ENCODE measurements at places on chromosomes 4 and X.
A peak's percentile ranks its signal among the peaks of the same experiment; 100 is the strongest.

- DNase-seq: no peak
Measured at GRCh38 chrX:140697618-140698017, 11.9 kb upstream of the LINC00632 start.

DNA sequence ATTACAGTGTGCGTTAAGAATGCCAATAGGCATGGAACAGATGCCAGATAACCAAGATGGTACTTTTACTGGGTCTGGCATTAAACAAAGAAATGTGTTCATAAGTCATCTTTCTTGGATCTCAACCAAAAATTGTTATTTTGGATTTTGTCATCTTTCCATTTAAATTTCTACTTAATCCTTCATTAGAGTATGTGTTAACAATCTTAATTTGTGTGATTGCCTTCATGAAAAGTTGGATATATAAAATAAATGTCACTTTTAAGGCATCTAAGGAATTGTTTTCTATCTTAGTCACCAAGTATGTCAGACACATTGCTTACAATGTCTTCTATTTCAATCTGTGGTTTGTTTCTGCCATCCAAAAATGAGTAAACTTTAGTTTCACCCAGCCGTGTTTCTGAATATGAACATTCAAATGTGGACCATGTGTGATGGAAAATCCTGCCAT, 87.5 kb downstream of the PALLD start:
- no peak for DNase-seq

DNA sequence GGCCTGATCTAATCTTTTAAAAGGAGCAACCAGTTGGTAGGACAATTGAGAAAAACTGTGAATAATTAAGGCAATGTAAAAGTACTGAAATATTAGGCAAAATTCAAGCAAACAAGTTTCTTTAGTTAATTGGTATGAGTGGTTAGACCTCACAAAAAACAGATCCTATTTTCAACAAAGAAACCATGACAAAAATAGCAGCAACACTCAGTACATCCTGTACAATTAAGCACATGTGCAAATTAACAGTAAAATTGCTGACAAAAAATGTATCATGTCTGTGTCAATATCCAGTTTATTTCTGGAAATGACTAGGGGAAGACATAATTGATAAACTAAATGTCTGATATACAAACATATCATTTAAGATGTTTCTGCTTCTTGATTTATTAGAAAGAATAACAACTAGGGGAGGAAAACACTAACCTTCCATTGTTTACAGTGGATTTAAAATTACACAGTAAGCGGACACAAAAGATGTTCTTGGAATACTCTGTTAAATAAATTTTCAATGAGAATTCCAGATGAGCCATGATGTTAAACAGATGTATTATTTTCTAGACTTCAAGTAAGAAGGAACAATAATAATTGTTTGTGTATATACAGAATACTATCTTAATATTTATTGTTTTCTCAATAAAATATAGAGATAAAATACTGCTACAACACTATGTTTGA, 638.9 kb downstream of the SPRY1 start:
- DNase-seq: no peak

DNA sequence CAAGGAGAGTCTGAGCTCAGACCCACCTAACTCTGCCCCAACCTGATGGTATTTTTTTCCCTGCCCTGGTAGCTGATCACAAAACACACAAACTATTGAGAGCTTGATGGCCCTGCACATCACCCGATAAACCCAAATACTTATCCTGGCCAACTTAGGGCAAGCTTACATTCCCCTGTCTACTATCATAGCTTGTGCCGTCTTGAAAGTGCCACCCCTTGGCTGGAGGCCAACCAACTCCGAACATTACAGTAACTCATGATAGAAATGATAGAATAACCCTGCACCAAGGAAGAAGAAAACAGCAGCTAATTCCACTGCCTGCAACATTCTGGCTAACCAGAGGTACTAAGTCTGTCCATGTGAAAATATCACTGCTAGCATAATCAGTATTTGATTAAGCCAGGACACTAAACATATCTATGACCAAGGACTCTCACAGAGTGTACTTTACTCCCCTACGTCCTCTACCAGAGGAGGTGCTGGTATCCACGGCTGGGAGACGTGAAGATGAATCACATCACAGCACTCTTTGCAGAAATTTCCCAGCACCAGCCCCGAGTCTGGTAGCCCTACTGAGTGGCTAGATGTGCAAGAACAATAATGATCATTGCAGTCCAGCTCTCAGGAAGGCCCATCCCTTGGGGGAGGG, 8.9 kb downstream of the STBD1 start:
- DNase-seq: no peak

GRCh38 chrX:133468051-133468450, 52.8 kb upstream of the GPC4 start:
- no peak for DNase-seq

GRCh38 chrX:39431893-39432292, 630.6 kb downstream of the MID1IP1 start:
- peak; percentile 6 for DNase-seq

GRCh38 chr4:54218736-54219135, 10.4 kb upstream of the PDGFRA start:
- DNase-seq: peak; percentile 0

DNA sequence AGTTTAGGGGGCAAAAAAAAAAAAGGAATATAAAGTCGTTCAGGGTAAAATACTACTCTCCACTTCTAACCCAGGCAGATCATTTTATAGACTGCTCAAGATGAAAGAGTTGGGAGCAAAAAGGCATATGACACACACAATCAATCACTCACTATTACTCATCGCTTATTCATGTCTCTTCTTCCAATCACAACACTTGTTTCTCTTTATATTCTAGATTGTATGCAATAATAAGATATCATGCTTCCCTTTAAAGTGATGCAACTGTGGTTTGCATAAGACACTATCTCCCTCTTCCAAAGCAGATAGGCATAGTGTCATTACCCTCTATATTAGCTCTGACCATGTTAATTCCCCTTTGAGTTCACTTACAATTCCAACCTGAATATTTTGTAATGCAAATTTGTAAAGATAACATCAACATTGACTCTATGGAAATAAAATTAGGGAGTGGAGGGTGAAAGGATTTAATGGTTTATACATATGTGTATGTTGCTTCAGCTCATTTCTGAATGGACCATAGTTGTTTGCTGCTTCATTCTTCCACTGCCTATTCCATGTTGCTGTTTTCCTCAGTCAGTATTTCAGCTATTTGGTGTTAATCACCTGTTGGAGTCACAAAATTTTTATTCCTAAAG, 154.9 kb upstream of the EPHA5 start:
- DNase-seq: no peak

DNA sequence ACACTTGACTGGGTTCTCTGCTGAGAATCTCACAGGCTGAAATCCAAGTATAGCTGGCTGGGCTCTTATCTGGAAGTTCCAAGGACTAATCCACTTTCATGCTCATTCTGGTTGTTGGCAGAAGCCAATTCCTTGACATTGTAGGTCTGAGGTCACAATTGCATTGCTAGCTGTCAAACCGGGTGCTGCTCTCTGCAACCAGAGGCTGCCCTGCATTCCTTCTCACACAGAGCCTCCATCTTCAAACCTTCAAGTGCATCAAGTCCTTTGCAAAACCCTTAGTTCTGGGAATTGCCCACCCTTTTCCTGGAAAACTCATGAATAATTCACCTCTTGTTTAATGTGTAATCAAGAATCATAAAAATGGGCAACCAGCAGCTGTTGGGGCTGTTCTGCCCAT, 404.2 kb downstream of the KCNIP4 start:
- DNase-seq: no peak

GRCh38 chr4:71209161-71209560, 129.7 kb upstream of the SLC4A4 start:
- no peak for DNase-seq

- DNase-seq: peak; percentile 88
Measured at GRCh38 chr4:70703619-70704214, 15.4 kb downstream of the UTP3 start.

All from NCI-H69 (cell line).